ENCODE measurements at places on chromosomes 1 and 21.

DNA sequence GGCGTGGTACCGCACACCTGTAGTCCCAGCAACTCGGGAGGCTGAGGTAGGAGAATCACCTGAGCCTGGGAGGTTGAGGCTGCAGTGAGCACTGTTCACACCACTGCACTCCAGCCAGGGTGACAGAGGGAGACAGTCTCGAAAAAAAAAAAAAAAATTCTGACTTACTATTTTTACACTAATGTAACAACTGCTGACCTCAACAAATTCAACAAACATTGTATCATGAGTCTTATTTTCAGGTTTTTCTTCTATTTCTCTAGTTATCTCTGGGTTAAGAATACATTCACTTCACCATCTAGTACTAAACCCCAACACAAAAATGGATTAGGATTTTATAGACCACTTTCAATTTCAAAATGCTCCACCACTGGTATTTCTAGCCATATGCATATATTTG is 72.9 kb downstream of the UBR4 start:
- no peak for DNase-seq

- no peak for DNase-seq
These were observed 355.6 kb upstream of the ST6GALNAC5 start for GRCh38 chr1:76511558-76512179.

DNA sequence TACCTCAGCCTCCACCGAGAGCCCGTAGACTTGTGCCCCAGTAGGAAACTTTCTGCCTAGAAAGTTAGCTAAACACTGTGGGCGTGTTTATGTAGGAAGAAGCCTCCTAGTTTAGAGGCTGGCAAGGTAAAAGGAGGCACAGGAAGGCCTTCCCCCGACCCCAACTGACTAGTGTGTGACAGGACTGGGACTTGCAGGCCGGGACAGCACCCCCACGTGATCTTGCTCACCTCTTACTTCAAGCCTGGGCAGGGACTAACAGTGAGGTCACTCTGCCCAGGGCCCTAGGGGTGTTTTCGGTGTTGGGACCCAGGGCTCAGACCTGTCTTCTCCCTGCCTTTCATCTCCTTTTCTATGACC is 392 bp upstream of the TAGLN2 start:
- no peak for DNase-seq

- DNase-seq: no peak
These were observed 2.0 kb upstream of the TTC24 start for GRCh38 chr1:156577550-156577949.

- no peak for DNase-seq
These were observed 168.5 kb upstream of the ZC3H12A start for GRCh38 chr1:37305841-37306240.

DNA sequence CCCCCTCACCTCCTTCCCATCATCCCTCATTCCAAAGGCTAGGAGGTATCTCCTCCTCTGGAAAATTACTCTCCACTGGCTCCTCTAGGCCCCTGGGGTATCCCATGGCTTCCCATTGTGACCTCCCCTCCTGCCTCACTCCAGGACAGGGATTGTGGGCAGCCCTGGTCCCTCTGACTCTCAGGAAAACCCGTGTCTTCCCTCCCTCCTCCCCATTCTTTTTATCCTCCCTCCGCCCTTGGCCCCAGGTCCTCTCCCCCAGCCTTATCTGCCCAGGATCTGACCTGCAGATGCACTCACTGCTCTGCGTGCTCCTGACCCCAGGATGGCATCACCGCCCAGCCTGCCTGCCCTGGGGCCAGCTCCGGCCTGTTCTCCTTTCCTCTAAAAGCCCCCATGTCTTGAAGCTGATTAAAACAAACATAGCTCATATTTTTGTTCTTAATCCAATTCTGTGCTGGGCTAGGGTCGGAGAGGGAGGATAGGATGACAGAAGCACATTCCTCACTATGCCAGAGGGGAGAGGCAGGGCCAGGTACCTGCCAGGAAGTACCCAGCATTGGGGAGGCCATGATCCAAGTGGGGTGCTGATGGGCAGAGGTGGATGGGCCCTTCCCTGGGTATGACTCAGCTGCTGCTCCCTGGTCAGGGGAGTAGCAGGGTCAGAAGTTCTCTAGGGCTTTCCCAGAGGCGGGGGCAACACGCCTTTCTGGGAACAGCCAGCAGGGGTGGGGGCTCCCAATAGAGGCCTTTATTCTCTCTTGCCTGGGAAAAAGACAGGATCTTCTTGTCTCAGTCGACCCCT is 13.8 kb upstream of the UBL4B start:
- DNase-seq: no peak

DNA sequence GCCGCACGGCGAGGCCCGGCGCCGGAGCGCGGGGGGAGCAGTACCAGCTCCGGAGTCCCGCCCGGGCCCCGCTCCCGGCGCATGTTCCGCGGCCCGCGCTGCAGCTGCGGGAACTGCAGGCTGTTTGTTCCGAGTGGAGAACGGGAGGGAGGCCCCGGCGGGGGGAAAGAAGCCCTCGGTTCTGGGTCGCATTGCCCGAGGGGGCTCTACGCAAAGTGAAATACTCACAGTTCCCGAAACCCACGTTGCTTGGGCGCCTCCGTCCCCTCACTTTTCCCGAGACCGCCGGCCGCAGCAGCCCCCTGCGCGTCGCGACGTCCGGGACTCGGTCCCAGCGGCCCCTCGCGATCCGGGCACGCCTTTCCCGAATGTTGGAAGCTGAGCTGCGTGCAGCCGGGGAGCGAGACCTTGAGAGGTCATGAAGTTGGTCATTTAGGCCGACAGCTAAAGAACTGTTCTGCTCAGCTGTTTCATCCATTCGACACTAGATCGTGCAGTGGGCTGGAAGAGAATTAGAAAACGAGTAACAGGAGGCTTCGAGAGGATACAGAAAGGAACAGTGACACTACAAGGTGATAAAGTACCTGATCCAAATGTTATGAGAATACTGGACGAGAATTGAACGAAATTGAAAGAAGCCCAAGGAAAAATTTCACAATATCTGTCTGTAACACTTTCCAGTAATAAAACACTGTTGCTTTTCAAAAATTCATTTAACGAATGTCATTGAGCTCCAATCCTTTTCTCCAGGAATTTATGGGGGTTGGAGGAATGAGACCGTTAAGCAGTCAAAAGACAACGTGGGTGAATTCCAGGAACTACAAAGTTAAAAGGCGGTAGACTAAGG is 657 bp upstream of the LIN9 start:
- DNase-seq: peak; percentile 10

DNA sequence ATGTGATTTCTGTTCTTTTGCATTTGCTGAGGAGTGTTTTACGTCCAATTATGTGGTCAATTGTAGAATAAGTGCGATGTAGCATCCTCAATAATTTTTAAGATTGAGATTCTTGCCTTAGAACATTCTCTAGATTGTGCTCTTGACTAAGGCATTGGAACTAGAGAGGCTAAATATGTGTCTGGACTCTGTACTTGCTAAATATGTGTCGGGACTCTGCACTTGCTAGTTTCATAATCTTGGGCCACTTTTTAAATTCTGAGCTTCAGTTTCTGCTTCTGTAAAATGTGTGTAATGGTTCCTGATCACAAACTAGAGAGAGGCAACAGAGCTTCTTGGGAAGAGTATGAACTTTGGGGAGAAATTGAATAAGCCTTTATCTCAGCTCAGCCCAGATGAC is 21.6 kb downstream of the HLX start:
- DNase-seq: no peak

- DNase-seq: peak; percentile 46
These were observed 613.4 kb upstream of the ADAMTS5 start for GRCh38 chr21:27580276-27580675.

GRCh38 chr21:14271053-14271452 is 55.1 kb downstream of the RBM11 start:
- DNase-seq: no peak

DNA sequence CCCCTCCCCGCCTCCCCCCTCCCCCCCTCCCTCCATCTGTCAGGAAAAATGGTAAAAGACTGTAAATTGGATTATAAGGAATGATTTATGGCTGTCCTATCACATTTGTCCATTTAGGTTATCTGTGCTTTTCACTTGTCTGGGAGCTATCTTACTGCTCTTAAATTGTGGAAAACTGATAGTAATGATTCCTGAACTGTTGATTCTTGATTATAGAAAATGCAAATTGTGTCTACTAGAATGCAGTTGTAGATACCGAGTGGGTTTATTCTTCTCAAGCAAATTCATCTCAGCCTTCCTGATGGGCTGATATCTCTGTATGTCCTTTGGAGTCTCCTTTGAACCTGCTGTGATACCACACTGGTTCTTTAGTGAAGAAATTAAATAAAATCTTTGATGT is 12.3 kb downstream of the RYR2 start:
- DNase-seq: no peak

- no peak for DNase-seq
These were observed 11.8 kb upstream of the ARHGEF2 start for GRCh38 chr1:155990005-155990739.

DNA sequence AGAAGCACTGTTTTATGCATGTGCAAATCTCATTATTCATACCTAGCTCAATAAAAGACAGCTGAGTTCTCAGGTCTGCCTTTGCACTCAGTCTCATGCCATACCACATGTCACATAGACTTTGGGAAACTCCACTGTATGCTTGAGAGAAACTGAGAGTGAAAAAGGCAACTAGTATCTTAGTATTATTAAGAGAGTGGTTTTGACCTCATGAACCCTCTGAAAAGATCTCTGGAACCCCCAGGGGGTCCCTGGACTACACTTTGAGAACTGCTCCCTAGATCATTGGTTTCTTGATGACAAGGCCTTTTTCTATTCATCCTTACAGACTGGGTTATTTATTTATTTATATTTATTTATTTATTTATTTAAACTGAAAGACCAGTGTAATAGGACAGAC is 3.7 kb upstream of the RHEX start:
- no peak for DNase-seq

DNA sequence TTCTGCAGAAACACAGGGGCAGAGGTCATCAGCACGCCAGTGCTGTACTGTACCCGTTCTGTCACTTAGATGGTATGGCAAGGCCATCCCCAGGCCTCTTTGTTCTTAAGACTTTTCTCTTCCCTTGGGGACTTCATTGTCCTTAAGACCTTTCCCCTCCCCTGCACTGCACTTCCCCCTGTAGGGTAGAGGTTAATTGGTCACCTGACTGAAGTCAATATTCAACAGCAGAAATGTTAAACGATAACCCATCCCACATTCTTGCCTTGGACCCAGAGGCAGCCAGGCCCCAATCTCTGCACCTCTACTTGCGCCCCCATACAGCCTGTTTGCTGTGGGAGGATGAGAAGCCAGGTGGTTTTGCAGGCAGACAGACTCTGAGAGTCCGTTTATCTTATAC is 10.2 kb downstream of the PHGDH start:
- no peak for DNase-seq

GRCh38 chr1:230707732-230708630 is 5.9 kb downstream of the AGT start:
- no peak for DNase-seq

All from fibroblast of gingiva (primary cell).